Activated CD4-positive, alpha-beta T cell treated with anti-CD3 and anti-CD28 coated beads, Interleukin-2, amount 50 U/mL, for 16 hours (primary cell): ENCODE measurements at places on chromosomes 1 and 21.

- DNase-seq = no peak
Observed at GRCh38 chr1:178101654-178102053, 7.8 kb downstream of the RASAL2 start.

- DNase-seq = no peak
Observed at GRCh38 chr1:39332291-39332690, 127.8 kb downstream of the MACF1 start.

- DNase-seq = no peak
Observed at GRCh38 chr1:7555391-7556185, 215.5 kb upstream of the VAMP3 start.

GRCh38 chr1:81588149-81588548 lies 212.6 kb upstream of the ADGRL2 start:
- DNase-seq = no peak

- DNase-seq = no peak
Observed at GRCh38 chr1:89962024-89962741, 32.7 kb upstream of the ZNF326 start.

GRCh38 chr1:3020263-3020909 lies 881 bp upstream of the ACTRT2 start:
- no peak for DNase-seq

- DNase-seq = no peak
Observed at GRCh38 chr1:48869116-48869893, 92.6 kb upstream of the BEND5 start.
